ENCODE measurements at places on chromosomes 1 and 21. TPM values are rescaled to one million over a fixed set of nuclear protein-coding genes. Genes with fewer than 3 reads are reported as not detected.

The CCDC17 gene
- 0.54 TPM for total RNA-seq

The TFF2 gene
- total RNA-seq: not detected

The CFAP141 gene
- total RNA-seq: not detected

The KHDRBS1 gene
- total RNA-seq: 68.0 TPM

The GBP2 gene
- 29.8 TPM for total RNA-seq

The RSRP1 gene
- 103 TPM for total RNA-seq

The PAFAH2 gene
- 4.6 TPM for total RNA-seq

The FCRL6 gene
- not detected for total RNA-seq

The GPR89A gene
- 23.0 TPM for total RNA-seq

The DRAM2 gene
- 57.6 TPM for total RNA-seq

The VWA1 gene
- 4.4 TPM for total RNA-seq

The CLEC20A gene
- total RNA-seq: not detected

The ZYG11A gene
- total RNA-seq: 0.63 TPM

The TMEM269 gene
- not detected for total RNA-seq

The ADARB1 gene
- 40.4 TPM for total RNA-seq

The RAB29 gene
- total RNA-seq: 19.7 TPM

The ALPL gene
- 1.5 TPM for total RNA-seq

The CLCNKA gene
- not detected for total RNA-seq

The CORT gene
- total RNA-seq: not detected

The NASP gene
- 60.9 TPM for total RNA-seq

The CALML6 gene
- not detected for total RNA-seq

The KIAA0319L gene
- total RNA-seq: 23.6 TPM

The FAM163A gene
- 0.09 TPM for total RNA-seq

The C1orf94 gene
- total RNA-seq: not detected

The PRDM2 gene
- 5.8 TPM for total RNA-seq

The NBPF6 gene
- total RNA-seq: not detected

The SSR2 gene
- total RNA-seq: 411 TPM

The KRTAP12-3 gene
- total RNA-seq: not detected

The LRRC38 gene
- total RNA-seq: not detected

The ACTL8 gene
- total RNA-seq: not detected

The OR14K1 gene
- not detected for total RNA-seq

The CHIT1 gene
- not detected for total RNA-seq

The ARHGEF16 gene
- total RNA-seq: 0.09 TPM

The DNAJC28 gene
- total RNA-seq: 0.94 TPM

The TDRD10 gene
- total RNA-seq: 2.5 TPM

The KRTAP11-1 gene
- total RNA-seq: not detected

The CLCA1 gene
- not detected for total RNA-seq

The CYP4A22 gene
- not detected for total RNA-seq

The EPS15 gene
- total RNA-seq: 30.2 TPM

The LEFTY1 gene
- not detected for total RNA-seq

The GSTM5 gene
- 0.09 TPM for total RNA-seq

The OR2M3 gene
- not detected for total RNA-seq

The OR2T34 gene
- total RNA-seq: not detected

The PYHIN1 gene
- not detected for total RNA-seq

The AADACL3 gene
- total RNA-seq: not detected

The ATP6V1G3 gene
- not detected for total RNA-seq

The CACHD1 gene
- 1.0 TPM for total RNA-seq

The IGSF5 gene
- total RNA-seq: not detected

The C1orf87 gene
- total RNA-seq: not detected

The WDR64 gene
- total RNA-seq: not detected

The EVA1B gene
- 145 TPM for total RNA-seq

The S1PR1 gene
- total RNA-seq: 164 TPM

The CCDC185 gene
- total RNA-seq: not detected

The PTPN7 gene
- not detected for total RNA-seq

The GREM2 gene
- total RNA-seq: not detected
